ENCODE measurements at places on chromosomes 11 and 22. TPM values are rescaled to one million over a fixed set of nuclear protein-coding genes. Genes with fewer than 3 reads are reported as not detected.

- DNase-seq = no peak
These were observed 76.6 kb upstream of the NARS2 start for GRCh38 chr11:78651136-78651775.

GRCh38 chr22:50190182-50190940 lies 4.6 kb downstream of the TRABD start:
- DNase-seq = no peak

DNA sequence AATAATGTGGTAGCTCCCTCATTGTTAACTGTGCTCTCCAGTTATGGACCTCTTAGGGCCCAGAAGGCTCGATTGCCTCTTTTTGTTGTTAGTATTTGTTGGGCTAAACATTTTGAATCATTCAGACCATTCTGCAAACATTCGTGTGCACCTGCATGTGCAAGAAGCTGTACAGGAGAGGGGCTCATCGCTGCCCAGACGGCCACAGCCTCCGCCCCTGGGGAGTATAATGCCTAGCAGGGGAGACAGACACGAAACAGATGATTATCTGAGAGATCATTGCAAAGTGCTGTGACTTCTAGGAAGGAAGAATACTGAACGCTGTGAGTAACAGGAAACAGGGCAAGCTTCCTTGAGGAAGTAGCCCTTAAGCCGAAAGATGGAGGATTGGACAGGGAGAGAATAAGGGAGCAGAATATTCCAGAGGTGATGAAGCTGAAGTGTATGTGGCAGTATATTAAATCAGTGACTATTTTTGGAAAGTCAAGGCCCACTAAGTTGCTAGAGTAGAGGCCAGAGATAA lies 123.3 kb upstream of the RASSF10 start:
- no peak for DNase-seq

DNA sequence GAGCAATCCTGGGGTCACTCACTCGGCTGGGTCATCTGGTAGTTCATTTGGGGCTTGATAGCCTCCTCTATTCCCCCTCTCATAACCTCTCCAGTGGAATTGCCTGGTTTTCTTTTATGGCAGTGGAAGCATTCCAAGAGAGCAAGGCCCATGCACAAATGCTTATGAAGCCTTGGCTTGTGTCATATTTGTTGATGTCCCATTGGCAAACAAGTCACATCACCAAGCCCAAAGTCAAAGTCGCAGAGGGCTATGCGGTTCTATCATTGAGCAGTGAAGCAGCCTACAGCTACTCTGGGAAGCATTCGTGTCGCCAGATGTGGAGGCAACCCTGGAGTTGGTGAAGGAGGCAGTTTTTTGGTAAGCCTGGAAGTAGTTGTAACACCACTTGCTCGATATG lies 12.3 kb downstream of the KCTD14 start:
- no peak for DNase-seq

GRCh38 chr11:127275774-127276173 lies 275.2 kb upstream of the KIRREL3 start:
- no peak for DNase-seq

- DNase-seq = no peak
These were observed 5.6 kb downstream of the STX3 start for GRCh38 chr11:59760771-59761170.

- DNase-seq = no peak
These were observed 65.5 kb upstream of the TTC12 start for GRCh38 chr11:113248702-113249490.

DNA sequence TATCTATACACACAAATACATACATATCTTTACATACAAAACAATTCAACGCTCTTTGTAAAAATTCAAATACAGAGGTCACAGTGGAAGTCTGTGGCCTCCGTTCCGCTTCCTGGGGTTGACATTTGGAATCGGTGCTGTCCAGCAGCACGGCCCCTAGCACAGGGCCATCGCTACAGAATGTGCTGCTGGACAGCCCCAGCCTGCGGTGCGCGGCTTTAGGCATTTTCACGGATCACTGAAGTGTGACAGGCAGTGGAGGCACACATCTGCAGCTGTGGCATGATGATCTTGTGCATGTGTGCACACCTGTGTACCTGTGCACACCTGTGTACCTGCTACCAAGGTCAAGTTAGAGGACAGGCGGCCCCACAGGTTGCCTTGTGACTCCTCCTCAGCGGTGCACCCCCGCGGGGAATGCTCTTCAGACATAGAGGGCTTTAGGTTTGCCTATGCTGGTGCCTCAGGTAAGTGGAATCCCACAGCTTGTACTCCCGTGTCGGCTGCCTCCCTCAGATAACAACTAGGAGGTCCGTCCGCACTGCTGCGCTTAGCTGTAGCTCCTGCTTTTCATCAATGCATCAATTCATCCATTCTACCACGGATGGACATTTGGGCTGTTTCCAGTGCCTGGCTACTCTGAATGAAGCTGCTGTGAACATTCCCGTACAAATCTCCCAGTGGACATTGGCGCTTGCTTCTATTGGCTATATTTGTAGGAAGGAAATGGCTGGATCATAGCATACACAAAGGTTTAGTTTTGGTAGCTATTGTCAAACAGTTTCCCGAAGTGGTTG lies 29.9 kb downstream of the GAL start:
- no peak for DNase-seq

DNA sequence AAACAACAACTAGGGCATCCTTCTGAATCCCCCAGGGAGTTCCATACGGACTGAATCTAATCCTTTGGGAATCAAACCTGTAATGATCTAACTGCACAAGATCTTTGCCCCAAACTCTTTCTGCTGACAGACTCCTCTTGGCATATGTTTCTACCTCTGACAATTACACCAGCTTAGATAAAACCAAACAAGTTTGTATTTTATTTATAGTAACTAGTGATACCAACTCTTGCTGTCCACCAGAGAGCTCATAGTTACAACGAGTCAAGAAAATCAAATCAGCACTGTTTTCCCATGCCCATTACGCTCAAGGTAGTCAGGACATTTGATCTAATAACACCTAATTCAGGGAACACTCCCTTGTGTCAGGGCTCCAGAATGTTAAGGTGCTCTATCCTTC lies 972.0 kb downstream of the NTM start:
- no peak for DNase-seq

- DNase-seq = no peak
These were observed 24.4 kb upstream of the CBX7 start for GRCh38 chr22:39176714-39177455.

DNA sequence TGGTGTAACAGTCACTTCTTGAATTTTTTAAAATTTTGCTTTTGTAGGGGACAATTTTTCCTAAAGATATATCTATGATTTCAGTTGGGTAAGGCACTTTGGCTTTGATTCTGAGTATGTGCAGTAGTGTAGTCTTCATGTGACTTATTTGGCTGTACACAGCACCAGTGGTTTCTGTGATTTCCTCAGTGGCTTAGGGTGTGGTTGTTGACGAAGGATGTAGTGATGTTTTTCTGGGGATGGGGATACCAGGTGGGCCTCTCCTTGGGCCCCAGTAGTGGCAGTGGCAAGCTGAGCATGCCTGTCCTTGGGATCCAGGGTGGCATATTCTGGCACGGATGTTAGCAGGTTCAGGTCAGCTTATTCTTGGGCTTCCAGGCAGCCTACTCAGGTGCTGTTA lies 364.9 kb upstream of the CADM1 start:
- no peak for DNase-seq

GRCh38 chr11:75031224-75031753 lies 42.6 kb downstream of the NEU3 start:
- no peak for DNase-seq

GRCh38 chr11:60762851-60763691 lies 6.4 kb downstream of the MS4A15 start:
- no peak for DNase-seq

GRCh38 chr11:132779497-132779896 lies 752.8 kb downstream of the OPCML start:
- no peak for DNase-seq

GRCh38 chr22:28440592-28441390 lies 238.8 kb downstream of the TTC28 start:
- DNase-seq = no peak

DNA sequence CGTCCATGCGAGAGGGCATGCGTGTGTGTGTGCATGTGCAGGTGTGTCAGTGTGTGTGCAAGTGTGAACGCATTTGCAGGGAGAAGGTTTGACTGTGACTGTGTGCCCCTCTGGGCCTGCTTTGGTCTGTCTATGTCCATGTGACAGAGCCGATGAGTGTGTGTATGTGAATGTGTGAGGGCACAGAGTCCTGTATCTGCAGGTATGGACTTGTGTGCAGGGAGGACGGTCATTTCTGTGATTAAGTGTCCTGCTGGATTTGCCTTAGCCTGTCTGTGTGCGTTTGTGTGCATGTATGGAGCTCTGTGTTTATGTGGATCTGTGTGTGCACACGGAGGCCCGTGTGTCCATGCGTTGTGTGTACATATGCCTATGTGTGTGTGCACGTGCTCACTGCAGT lies 5.4 kb downstream of the EMID1 start:
- no peak for DNase-seq

DNA sequence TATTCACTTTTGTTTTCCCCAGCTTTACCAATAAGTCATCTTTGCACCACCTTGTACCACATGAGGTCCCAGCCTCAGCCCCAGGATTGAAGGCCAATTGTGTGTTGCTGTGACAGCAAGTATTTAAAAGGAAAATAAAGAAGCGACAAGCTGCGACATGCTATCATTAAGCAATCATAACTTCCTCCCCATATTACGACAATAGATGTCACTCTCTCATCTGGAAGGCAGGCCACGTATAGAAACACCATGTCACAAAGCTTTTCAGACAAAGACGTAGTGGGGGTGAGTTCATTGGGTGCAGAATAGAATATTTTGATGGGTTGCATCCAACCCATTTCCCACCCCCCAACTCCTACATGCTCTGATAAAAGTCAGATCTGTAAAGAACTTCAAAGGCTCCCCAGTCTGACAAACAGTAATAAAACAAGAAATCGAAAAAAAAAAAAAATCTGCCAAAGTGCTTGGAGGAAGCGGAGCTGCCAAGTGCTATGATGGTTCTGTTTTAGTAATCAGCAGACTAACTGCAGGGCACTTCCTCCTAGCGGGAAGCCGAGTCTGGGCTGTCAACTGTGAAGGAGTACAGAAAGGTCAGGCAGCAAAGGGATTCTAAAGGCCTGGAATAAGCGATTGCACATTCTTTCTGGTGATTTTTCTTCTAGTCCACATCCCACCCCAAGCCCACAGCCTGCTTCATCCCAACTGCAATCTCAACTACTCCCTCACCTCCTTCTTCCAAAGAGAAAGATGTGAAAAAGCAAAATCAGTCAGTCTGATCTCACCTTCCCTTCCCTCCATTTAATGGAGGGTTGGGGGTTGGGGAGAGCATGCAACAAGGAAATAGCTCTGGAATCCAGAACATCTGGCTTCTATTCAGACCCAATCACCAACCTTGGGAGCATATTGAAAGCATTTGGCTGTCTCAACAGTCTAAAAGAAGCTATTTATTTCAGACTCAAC lies 131.4 kb upstream of the UBASH3B start:
- no peak for DNase-seq

- no peak for DNase-seq
These were observed 3.3 kb upstream of the WNT7B start for GRCh38 chr22:45980268-45980570.

GRCh38 chr11:85884581-85885021 lies 29.4 kb downstream of the CCDC83 start:
- no peak for DNase-seq

DNA sequence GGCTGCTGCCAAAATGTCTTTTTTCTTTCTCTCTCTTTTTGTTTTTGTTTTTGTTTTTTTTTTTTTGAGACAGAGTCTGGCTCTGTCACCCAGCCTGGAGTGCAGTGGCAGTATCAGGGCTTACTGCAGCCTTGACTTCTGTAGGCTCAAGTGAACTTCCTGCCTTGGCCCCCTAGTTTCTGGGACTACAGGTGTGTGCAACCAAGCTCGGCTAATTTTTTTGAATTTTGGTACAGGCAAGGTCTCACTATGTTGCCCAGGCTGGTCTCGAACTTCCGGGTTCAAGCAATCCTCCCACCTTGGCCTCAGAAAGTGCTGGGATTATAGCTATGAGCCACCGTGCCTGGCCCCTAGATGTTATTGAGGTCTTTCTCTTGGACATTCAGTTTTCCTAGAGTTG lies 2.2 kb upstream of the DDX10 start:
- DNase-seq = no peak

DNA sequence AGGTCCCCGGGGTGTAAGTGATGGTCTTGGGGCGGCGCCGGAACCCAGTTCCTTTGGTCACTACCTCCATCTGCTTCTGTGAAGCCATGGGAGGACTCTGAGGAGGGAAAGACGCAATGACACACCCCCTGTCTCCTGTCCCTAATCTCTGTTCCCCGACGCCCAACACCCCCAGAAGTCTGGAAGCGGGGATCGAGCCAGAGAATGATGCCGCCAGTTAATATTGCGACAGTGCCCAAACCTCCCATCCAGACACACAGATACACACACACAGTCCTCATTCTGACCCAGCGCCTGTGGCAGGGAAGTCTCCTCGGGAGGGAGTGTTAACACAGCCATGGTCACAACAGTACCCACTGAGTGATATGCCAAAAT lies 352 bp downstream of the C22orf23 start:
- DNase-seq = no peak

- no peak for DNase-seq
These were observed 10.9 kb downstream of the OMP start for GRCh38 chr11:77113382-77114088.

- DNase-seq = no peak
These were observed 4.3 kb downstream of the CBX6 start for GRCh38 chr22:38867471-38868285.

- no peak for DNase-seq
These were observed 122.7 kb downstream of the BUD13 start for GRCh38 chr11:116650052-116650451.

GRCh38 chr22:37273126-37273845 lies 9.0 kb upstream of the CYTH4 start:
- DNase-seq = no peak

- DNase-seq = no peak
These were observed 93.2 kb downstream of the CACNA1I start for GRCh38 chr22:39663751-39664150.

ZNF143 gene
- 33.5 TPM for total RNA-seq

SAA2 gene
- total RNA-seq = 0.31 TPM

C11orf42 gene
- total RNA-seq = not detected

KDM4E gene
- not detected for total RNA-seq

PNPLA5 gene
- total RNA-seq = not detected

PANX3 gene
- not detected for total RNA-seq

C1QTNF5 gene
- 4.2 TPM for total RNA-seq

SYT13 gene
- total RNA-seq = 219 TPM

TMEM191B gene
- 0.94 TPM for total RNA-seq

APOL1 gene
- total RNA-seq = 1.4 TPM

TRIM51 gene
- not detected for total RNA-seq

OMP gene
- total RNA-seq = not detected

SMC1B gene
- total RNA-seq = under 0.01 TPM

RIMBP3C gene
- 1.6 TPM for total RNA-seq

FAT3 gene
- 172 TPM for total RNA-seq

TRIM49 gene
- not detected for total RNA-seq

CASP5 gene
- total RNA-seq = 0.47 TPM

Measured in occipital lobe (tissue), 3 donors.